ENCODE measurements at places on chromosomes 2 and 18. TPM values are rescaled to one million over a fixed set of nuclear protein-coding genes. Genes with fewer than 3 reads are reported as not detected.

Gene CYP1B1
- 53.3 TPM for total RNA-seq

DNA sequence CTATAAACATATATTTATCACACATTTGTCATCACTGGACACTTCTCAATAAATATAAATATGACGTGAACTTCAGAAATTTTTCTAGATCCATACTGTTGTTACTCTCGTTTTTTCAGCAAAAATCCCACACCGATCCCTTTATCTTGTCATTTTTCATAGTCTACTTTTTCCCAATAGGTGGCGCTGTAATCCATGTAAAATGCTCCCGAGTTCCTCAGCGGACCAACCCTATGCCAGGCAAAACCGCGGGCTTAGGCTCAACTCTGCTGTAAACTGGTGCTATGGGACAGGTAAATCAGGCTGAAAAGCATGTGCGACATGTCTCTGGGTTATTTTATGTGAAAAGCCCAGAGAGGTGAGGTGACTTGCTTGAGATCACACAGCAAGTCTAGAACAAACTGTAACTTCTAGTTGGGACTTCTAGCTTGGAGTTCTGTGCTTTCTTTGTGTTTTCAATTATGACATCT lies 104.0 kb downstream of the COBLL1 start:
- H3K36me3 ChIP-seq: no peaks in the 10 kb centered on the region
- no peak overlapping the region for H3K4me3 ChIP-seq

Gene PDE1A
- 0.15 TPM for total RNA-seq

GRCh38 chr2:23571527-23572282 lies 186.7 kb downstream of the KLHL29 start:
- DNase-seq: no peak
- no peaks in the 10 kb centered on the region for H3K27me3 ChIP-seq
- no peaks in the 10 kb centered on the region for H3K4me1 ChIP-seq
- H3K27ac ChIP-seq: no peak overlapping the region
- no peak overlapping the region for H3K4me3 ChIP-seq
- peaks cover 6% of the 10 kb centered on the region for H3K36me3 ChIP-seq

Gene SLC5A7
- not detected for total RNA-seq

DNA sequence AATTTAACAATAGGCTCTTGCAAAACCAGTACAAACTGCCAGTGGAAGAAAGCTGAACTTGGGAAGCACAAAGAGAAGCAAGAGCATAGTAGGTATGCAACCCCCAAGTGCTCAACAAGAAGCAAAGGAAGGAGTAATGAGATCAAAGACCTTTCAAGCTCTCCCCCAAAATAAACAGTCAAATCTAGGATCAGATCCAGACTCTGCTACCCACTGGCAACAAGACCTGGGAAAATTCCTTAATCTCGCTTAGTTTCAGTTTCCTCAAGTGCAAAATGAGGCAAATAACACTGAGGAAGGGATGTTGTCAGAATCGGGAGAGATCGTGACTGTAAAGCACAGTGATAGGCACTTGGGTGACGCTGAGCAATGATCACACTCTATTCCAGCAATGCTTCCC lies 329.2 kb downstream of the TNS1 start:
- no peaks in the 10 kb centered on the region for H3K4me1 ChIP-seq
- DNase-seq: no peak
- no peaks in the 10 kb centered on the region for H3K36me3 ChIP-seq

GRCh38 chr2:21543630-21544029 lies 419.9 kb downstream of the TDRD15 start:
- DNase-seq: no peak
- no peaks in the 10 kb centered on the region for H3K4me1 ChIP-seq
- H3K27me3 ChIP-seq: no peaks in the 10 kb centered on the region
- no peaks in the 10 kb centered on the region for H3K36me3 ChIP-seq

Gene VIL1
- not detected for total RNA-seq

DNA sequence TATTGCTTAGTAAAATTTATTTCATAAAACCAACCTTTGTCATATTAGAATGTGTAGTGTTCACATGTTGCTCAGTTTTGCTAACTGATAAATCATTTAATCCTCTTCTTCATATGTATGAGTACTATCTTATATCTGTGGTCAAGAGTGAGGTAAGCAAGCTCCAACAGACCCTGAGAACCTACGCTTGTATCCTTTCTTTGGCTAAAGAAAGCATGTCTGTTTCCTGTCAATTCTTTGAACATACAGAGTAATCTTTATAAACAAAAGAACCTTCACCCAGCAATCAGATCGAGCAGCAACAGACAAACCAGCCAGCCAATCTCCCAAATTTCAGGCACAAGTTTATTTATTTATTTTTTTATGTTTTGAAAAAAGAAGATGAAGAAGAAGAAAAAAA lies 6.4 kb downstream of the ADCYAP1 start:
- H3K4me1 ChIP-seq: no peaks in the 10 kb centered on the region
- H3K27ac ChIP-seq: no peak overlapping the region
- no peaks in the 10 kb centered on the region for H3K27me3 ChIP-seq
- no peak for DNase-seq
- no peak overlapping the region for H3K4me3 ChIP-seq

- DNase-seq: peak; percentile 27
- H3K27ac ChIP-seq: no peak overlapping the region
- H3K4me1 ChIP-seq: peaks cover 22% of the 10 kb centered on the region
- H3K27me3 ChIP-seq: no peaks in the 10 kb centered on the region
- H3K4me3 ChIP-seq: no peak overlapping the region
- H3K36me3 ChIP-seq: peaks cover 6% of the 10 kb centered on the region
Measured at GRCh38 chr2:19178175-19178574, 180.2 kb downstream of the OSR1 start.

DNA sequence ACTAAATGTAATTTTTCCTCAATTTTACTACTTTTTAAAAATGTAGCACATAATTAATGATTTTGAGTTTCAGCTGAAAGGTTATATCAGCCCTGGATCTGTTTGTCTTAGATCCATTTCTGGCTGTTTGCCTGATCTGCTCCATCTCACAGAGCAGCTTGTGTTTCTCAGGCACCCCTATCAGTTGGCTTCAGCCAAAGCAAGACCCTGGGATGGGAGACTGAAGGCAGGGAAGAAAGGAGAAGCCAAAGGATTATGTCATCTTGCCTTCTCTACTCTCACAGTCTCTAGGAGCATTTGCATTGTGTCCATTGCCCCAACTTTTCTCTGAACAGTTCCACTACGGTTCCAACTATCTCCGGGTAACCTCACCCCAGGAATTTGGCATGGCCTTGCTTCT lies 110.5 kb downstream of the CCDC148 start:
- no peak for DNase-seq
- no peaks in the 10 kb centered on the region for H3K36me3 ChIP-seq
- no peaks in the 10 kb centered on the region for H3K27me3 ChIP-seq

DNA sequence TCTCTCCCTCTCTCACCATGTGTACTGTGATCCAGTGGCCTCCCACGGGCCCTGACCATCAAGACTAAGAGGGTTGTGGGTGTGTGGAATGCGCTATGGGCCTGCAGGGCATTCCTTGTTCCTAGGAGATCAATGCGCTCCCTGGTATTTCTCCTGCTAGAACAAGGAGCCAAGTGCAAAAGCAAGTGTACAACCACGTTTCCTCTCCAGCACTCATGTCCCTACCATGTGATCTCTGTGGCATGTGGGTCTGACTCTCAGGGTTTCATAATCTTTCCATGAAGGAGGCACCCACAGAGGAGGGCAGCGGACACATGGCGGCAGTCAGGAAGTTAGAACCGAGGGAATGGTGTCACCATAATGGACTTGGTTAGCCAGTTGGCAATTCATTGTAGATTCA lies 91.4 kb downstream of the MAPK4 start:
- no peak for DNase-seq
- H3K4me3 ChIP-seq: no peak overlapping the region
- H3K27me3 ChIP-seq: no peaks in the 10 kb centered on the region

- H3K36me3 ChIP-seq: no peaks in the 10 kb centered on the region
- no peak overlapping the region for H3K4me3 ChIP-seq
- DNase-seq: no peak
- H3K27ac ChIP-seq: no peak overlapping the region
- peaks cover 10% of the 10 kb centered on the region for H3K27me3 ChIP-seq
- H3K4me1 ChIP-seq: no peaks in the 10 kb centered on the region
Measured at GRCh38 chr2:21449881-21450280, 326.1 kb downstream of the TDRD15 start.

Gene NPPC
- not detected for total RNA-seq

DNA sequence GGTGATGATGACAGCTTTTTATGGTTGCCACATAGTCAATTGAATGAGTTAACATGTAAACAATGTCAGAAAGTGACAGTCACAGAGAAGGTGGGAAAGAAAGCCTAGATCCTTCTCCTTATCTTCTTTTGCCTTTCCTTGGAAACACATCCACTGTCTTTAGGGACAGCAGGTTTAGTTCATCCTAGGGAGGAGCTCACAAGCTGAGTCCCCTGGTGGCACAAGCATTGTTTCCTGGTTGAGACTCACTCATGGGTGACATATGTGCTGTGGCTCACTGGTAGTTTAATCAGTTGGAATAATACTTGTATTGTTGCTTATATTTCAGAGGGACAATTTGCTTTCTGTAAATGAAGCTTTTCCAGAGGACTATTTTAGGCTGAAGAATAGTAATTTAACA lies 598.5 kb downstream of the CNTNAP5 start:
- no peaks in the 10 kb centered on the region for H3K27me3 ChIP-seq
- DNase-seq: no peak
- H3K4me3 ChIP-seq: no peak overlapping the region
- H3K27ac ChIP-seq: no peak overlapping the region
- no peaks in the 10 kb centered on the region for H3K36me3 ChIP-seq
- no peaks in the 10 kb centered on the region for H3K4me1 ChIP-seq

GRCh38 chr2:205998583-205998982 lies 87.4 kb downstream of the INO80D start:
- H3K27ac ChIP-seq: no peak overlapping the region
- DNase-seq: no peak
- H3K4me1 ChIP-seq: peaks cover 6% of the 10 kb centered on the region
- no peaks in the 10 kb centered on the region for H3K27me3 ChIP-seq

- no peaks in the 10 kb centered on the region for H3K27me3 ChIP-seq
- no peak overlapping the region for H3K27ac ChIP-seq
- H3K4me1 ChIP-seq: peaks cover 25% of the 10 kb centered on the region
Measured at GRCh38 chr2:9276074-9276473, 69.5 kb downstream of the ASAP2 start.

DNA sequence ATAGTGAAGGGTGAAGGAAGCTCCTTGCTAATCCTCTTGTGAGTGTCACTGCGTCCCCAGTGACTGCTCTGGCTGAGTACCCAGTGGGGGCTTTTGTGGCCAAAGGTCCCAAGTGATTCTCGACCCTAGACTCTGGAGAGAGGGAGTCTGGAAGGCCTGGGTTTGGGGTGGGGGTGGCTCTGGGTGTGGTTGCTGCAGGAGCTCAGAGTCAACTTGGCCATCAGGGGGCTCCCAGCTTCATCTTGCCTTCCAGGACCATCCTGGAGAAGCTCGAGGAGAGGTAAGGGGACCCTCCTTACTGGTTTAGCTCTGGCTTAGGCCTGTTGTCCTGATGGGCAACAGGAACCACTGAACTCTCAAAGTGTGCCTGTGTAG lies 592 bp downstream of the PSD4 start:
- no peaks in the 10 kb centered on the region for H3K27me3 ChIP-seq
- H3K4me3 ChIP-seq: no peak overlapping the region
- peaks cover 5% of the 10 kb centered on the region for H3K4me1 ChIP-seq

Gene MALL
- total RNA-seq: 1.8 TPM

DNA sequence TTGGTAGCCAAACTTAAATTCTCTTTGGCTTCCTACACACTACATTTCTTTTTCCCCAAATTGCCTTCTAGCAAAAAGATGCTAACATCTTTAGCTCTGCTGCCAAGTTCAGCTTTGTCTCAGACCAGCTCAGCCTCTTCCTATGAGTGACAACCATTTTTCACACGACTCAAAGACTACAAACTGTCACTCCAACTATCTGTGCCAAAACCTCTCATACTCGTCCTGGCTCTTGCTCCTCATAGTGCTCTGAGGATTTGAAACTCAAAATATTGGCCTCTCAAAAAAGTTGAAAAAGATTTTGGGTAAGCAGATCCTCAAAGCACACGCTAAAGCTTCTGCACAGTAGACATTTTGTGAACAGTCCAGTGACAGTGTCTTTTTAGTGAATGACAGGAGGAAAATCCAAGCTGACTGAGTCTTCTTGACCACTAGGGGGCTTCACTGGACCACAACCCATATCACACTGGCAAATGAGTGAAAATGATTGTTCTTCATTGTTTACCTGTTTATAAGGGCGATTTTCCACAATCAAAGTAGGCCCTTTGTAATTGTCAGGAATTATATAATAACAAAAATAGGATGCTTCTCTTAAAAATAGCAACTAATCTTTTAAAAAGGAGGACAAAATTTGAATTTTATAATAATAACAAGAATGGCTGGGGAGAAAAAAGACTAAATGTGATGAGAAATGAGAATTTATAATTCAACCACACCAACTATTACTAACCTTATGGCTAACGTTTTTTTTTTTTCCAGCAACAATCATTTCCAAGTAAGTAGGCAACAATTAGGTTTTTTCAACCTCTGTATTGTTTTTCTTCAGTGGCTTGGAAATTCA lies 85.5 kb upstream of the PGAP1 start:
- no peaks in the 10 kb centered on the region for H3K36me3 ChIP-seq
- peak; percentile 62 for DNase-seq
- peaks cover 13% of the 10 kb centered on the region for H3K4me1 ChIP-seq
- H3K27me3 ChIP-seq: no peaks in the 10 kb centered on the region
- no peak overlapping the region for H3K27ac ChIP-seq
- no peak overlapping the region for H3K4me3 ChIP-seq

DNA sequence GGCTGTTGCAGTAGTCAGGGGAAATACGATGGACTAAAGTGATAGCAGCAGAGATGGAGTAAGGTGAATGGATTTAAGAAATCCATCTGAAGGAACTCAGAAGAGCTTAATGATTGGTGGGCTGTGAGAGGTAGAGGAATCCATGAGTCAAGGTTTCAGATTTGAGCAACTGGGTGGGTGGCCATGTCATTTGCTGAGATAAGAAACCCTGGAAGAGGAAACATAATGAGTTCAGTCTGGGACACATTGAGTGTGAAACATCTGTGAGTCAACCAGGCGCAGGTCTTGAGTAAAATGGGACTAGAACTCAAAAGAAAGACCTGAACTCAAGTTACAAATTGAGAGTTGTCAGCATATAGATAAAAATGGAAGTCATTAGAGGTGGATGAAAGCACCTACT lies 19.7 kb upstream of the ASNSD1 start:
- H3K36me3 ChIP-seq: no peaks in the 10 kb centered on the region
- no peaks in the 10 kb centered on the region for H3K27me3 ChIP-seq
- no peak overlapping the region for H3K4me3 ChIP-seq
- H3K27ac ChIP-seq: no peak overlapping the region

Gene IL37
- not detected for total RNA-seq

- DNase-seq: no peak
- no peak overlapping the region for H3K27ac ChIP-seq
Measured at GRCh38 chr18:31093294-31093693, 8.9 kb downstream of the DSC2 start.

- DNase-seq: no peak
- H3K27me3 ChIP-seq: no peaks in the 10 kb centered on the region
- H3K27ac ChIP-seq: no peak overlapping the region
- H3K4me3 ChIP-seq: no peak overlapping the region
- peaks cover 7% of the 10 kb centered on the region for H3K36me3 ChIP-seq
- peaks cover 8% of the 10 kb centered on the region for H3K4me1 ChIP-seq
Measured at GRCh38 chr2:46562451-46562840, 83.1 kb downstream of the TMEM247 start.

- DNase-seq: peak; percentile 27
- H3K27ac ChIP-seq: no peak overlapping the region
- peaks cover 38% of the 10 kb centered on the region for H3K4me1 ChIP-seq
- no peaks in the 10 kb centered on the region for H3K27me3 ChIP-seq
Measured at GRCh38 chr18:10928772-10929373, 220.5 kb downstream of the PIEZO2 start.

Gene NEUROD1
- not detected for total RNA-seq

GRCh38 chr2:232349546-232349945 lies 29.0 kb upstream of the ALPP start:
- no peak overlapping the region for H3K27ac ChIP-seq
- no peak overlapping the region for H3K4me3 ChIP-seq
- H3K4me1 ChIP-seq: no peaks in the 10 kb centered on the region
- H3K36me3 ChIP-seq: no peaks in the 10 kb centered on the region

Gene FOXI3
- total RNA-seq: not detected

Data from MCF 10A (cell line).